Trophoblast cell (in vitro differentiated cells and primary cell): ENCODE measurements at places on chromosomes 4 and X.

GRCh38 chrX:47026198-47026597 is 52.0 kb upstream of the RGN start:
- DNase-seq, result no peak

GRCh38 chrX:47272013-47272408 is 39.2 kb downstream of the USP11 start:
- DNase-seq, result no peak

GRCh38 chrX:134847133-134847532 is 143.7 kb upstream of the SMIM10 start:
- no peak for DNase-seq

- DNase-seq, result no peak
Observed at GRCh38 chrX:41406201-41406600, 40.9 kb upstream of the NYX start.

GRCh38 chr4:31908261-31908660 is 1188.1 kb downstream of the PCDH7 start:
- no peak for DNase-seq
